NCI-H82 (cell line): ENCODE measurements at places on chromosomes 4 and X.
A peak's percentile ranks its signal among the peaks of the same experiment; 100 is the strongest.

DNA sequence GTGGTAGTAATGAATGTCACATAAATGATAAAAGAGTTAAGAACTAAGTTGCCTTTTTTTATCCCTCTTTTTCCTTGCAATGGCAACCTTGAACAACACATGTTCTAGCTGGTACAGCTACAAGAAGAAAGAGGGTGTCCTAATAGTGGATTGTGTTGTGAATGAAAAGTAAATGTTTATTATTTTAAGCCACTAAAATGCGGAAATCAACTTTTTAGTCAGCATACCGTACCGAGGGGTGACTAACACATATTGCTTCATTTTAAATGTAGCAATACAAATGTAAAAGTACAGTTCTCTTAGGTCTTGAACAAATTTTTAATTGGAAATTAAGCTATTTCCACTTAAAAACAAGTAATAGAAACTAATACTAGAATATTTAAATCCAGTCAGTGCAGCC, 17.7 kb upstream of the AP1AR start:
- DNase-seq: no peak

DNA sequence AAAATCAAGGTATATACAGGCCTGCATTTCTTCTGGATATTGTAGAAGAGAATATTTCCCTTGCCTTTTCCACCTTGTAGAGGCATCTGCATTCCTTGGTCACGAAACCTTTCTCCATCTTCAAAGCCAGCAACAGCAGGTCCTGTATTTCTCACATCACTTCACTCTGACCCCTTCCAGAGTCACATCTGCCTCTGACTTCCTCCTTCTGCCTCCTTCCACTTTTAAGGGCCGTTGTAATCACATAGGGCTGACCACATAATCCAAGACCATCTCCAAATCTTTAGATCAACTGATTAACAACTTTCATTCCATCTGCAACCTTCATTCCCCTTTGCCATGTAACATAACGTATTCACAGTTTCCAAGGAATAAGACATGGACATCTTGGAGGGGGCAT, 38.3 kb upstream of the NDP start:
- DNase-seq: no peak

DNA sequence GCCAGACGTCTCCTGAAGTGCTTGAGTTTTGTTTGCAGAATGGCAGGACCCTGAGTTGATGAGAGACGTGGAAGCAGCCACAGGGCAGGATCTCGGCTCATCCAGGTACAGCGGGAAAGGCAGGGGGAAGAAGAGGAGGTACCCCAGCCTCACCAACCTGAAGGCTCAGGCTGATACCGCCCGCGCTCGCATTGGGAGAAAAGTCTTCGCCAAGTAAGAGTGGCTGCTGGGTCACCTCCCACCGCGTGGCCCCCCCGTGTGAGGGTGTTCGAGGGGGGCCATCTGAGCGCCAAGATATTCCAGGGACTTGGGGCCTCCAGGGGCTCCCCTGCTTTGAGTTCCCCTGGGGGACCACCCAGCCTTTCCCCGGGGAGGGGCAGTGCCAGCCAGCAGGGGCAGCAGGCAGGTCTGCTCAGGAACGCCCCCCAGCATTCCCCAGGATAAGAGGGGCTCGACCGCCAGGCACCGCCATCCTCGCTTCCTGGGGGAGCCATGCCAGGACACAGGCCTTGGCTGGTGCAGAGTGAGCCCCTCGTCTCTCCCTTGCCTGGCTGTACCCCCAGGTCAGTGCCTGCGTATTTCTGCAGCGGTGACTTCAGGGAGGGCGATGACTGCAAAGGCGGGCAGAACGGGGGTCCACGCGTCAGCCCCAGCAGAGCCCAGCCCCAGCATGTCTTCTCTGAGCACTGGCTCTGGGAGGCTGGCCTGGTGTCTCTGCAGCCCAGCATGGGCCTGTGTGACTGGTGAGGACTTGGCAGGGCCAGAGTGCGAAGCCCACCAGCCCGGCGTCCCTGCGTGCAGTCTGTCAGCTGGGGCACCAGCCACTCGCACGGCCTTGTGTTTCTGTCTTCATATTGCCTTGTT, 22.3 kb downstream of the NKX1-1 start:
- DNase-seq: no peak

DNA sequence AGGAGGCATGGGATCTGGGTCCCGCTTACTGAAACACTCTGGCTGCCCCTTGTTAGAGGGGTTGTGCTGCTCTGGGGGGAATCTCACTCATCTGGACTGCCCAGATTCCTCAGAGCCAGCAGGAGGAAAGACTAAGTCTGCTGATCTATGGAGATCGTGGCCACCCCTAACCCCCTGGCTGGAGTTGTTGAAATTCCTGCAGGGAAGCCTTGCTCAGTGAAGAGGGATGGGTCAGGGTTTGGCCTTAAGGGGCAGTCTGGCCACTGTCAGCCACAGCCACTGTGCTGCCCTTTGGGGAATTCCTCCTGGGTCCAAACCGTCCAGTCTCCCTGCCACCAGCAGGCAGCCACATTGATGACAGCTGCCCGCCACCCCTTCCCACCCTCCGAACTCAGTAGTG, 362.0 kb upstream of the AMOT start:
- no peak for DNase-seq

DNA sequence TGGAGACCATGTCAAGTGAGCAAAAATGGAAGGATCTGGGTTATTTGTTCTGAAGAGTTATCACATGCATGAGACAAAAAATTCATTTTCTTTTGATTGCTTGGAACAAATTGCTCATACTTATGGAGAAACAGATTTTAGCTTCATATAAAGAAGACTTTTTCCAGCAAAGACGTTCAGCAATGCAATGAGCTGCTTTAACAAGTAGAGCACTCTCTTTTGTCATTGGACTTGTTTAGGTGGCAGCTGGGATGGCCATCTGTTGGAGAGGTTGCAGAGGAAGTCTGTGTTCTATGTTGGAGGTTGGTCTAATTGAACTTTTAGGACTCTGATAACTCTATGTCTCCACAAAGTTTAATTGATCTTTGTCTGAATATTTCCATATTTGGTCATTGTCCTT, 19.9 kb upstream of the CEP135 start:
- no peak for DNase-seq

DNA sequence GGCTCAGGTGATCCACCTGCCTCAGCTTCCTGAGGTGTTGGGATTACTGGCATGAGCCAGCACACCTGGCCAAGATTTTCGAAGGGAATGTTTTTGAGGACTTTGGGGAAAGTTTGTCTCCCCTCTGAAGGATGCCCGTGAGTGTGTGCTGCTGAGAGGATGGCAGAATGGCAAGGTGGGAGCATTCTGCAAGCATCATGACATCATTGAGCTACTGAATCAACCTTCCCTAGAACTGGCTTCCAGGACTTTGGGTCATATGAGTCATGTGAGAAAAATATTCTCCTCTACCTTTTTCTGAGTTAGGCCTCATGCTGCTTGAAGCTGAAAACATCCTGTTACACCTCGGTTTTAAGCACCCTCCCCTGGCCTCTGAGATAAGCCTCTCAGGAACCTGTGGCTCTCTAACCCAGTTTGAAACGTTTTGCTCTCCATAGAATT, 31.0 kb downstream of the TMEM131L start:
- DNase-seq: no peak

GRCh38 chr4:147877308-147877771, 145.5 kb downstream of the ARHGAP10 start:
- DNase-seq: no peak

DNA sequence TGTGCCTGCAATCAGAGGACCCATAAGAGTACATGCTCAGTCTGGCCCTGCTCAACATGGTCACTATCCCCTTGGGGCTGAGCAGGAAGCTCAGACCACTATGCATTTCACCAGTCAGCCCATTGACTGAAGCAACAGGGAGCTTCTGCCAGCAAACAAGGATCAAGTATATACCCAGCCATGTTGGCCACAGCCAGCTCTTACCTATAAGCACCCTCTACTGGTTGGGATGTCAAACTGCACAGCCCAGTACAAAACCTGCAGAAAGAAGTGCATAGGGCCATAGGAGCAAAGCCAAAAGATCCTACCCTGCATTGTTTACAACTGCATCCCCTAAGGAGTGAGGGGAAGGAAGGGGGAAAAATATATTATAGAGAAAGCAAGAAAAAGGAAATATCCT, 214.4 kb upstream of the CPEB2 start:
- peak; percentile 32 for DNase-seq

DNA sequence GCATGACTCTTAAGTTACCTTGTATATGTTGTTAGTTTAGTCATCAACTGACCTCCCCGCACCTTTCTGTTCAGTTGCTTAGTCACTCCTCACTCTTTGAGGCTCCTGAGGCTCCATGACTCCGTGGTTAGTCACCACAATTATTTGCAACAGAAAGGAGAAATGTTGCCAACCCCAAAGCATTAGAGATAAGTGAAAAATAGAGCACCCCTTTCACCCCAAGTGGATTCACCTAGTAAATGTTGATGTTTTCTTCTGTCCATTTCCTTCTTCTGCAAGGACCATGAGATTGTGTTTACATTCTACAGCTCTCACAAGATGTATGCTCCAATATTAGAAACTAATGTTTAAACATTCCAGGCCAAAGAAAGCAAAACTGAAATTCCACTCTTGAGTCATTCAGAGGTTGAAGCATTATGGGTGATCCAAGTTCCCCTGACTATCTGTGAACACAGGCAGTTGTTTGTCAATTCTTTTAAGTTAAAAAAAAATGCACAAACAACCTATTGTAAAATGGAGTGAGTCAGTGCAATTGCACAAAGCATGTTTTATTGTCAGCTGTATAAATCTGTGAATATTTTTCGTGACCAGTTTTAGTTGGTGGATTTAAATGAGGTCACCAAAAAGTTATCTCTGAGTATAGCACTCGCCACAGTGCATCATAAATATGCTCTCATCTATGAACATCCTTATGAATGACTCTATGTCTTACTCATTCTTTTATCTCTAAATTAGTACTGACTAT, 552.4 kb upstream of the MAGEB2 start:
- DNase-seq: no peak

GRCh38 chr4:73055241-73055897, 14.1 kb downstream of the COX18 start:
- no peak for DNase-seq

DNA sequence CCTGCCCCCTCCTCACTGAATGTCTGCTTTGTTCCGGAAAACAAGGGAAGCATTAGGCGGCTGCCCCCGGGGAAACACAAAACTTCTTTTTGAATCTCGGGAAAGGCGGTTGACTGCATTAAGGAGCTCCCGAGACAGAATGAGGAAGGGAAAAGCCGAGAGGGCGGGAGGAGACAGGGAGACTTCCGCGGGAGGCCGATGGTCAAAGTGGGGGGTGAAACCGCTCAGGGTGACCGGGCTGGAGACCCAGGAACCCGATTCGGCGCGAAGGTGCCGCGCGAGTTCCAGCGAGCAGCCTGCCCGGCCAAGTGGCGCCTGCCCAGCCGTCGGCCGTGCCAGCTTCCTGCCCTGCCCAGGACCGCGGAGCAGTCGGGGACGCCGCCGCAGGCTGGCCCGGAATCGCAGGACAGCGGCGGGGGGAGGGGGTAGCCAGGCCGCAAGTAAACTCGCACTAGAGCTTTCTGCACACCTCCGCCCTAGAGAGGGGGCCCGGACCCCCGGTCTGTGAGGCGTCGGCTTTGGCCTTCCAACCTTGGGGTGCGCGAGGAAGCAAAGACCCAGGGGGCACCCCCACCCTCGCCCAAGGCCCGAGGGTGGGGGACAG, 55.1 kb upstream of the BCOR start:
- no peak for DNase-seq

DNA sequence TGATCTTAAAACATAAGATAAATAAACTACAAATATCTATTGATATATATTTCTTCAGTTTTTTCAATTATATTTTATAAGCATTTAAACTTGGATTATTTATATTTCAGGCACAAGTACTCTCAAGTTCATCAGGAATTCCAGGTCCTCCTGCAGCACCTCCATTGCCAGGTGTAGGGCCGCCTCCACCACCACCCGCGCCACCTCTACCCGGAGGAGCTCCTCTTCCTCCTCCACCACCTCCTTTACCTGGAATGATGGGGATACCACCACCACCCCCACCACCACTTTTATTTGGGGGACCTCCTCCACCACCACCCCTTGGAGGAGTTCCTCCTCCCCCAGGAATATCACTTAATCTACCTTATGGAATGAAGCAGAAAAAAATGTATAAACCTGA, 74.0 kb downstream of the RPA4 start:
- DNase-seq: no peak

GRCh38 chrX:19748896-19749680, 138.3 kb downstream of the SH3KBP1 start:
- no peak for DNase-seq
